Fibroblast of skin of right biceps (primary cell): ENCODE measurements at places on chromosomes 12 and 14.

DNA sequence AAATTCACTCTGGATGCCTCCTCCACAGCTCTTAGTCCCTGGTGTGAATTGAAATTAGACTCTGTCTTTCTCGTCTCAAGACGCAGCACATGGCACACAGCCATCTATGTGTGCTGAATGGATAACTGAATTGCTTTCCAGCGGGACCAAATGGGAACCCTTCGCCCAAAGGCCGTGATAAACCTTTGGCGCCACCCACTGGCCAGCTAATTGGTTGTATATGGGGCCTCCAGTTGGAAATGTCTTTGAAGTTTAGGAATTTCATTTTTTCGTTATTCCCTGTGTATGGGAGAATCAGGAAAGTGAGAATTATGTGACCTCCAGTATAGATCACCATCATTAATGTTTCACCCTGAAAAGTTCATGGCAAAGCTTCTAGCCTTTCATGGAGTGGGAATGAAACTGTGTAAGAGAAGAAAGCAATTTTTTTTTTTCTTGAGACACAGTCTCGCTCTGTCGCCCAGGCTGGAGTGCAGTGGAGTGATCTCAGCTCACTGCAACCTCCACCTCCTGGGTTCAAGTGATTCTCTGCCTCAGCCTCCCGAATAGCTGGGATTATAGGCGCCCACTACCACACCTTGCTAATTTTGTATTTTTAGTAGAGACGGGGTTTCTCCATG lies 9.8 kb upstream of the HSP90AA1 start:
- peak; percentile 79 for DNase-seq

DNA sequence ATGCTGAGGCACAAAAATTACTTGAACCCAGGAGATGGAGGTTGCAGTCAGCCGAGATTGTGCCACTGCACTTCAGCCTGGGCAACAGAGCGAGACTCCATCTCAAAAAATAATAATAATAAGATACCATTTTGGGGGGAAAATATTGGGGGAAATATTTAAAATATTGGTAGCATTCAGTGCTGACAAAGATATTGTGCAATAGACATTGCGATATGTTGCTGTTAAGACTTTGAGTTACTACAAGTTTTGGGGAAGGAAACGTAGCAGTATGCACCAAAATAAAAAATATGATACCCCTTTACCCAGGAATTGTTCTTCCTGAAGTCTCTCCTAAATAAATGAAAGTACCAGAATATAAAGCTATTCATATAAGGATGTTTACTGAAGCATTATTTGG lies 37.7 kb upstream of the MYBPC1 start:
- DNase-seq: no peak

GRCh38 chr12:67910360-67911274 lies 78.6 kb upstream of the IFNG-AS1 start:
- peak; percentile 99 for DNase-seq

DNA sequence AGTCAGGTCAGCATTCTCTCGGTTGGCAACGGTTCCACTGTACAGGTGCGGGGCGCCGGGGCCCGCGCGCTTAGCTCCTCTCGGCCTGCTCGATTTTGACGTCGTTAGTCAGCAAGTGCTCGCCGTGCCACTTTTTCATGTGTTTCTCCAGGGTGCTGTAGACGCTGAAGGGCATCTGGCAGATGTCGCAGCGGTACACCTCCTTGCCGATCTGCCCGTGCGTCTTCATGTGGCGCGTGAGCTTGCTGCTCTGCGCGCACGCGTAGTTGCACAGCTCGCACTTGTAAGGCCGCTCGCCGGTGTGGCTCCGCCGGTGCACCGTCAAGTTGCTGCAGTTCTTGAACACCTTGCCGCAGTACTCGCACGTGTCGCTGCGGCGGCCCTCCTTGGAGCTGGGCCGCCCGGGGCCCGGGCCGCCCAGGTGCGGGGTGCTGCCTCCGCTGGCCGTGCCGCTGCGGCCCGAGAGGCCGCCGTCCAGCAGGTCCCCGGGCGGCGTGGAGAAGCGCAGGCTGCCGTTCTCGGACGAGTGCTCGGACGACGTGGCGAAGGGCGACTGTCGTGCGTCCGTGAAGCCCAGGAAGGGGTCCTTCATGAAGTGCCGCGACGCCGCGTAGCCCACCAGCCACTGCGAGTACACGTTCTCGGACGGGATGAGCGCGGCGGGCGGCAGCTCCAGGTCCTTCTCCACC lies 97.8 kb downstream of the BCL11B start:
- DNase-seq: no peak

DNA sequence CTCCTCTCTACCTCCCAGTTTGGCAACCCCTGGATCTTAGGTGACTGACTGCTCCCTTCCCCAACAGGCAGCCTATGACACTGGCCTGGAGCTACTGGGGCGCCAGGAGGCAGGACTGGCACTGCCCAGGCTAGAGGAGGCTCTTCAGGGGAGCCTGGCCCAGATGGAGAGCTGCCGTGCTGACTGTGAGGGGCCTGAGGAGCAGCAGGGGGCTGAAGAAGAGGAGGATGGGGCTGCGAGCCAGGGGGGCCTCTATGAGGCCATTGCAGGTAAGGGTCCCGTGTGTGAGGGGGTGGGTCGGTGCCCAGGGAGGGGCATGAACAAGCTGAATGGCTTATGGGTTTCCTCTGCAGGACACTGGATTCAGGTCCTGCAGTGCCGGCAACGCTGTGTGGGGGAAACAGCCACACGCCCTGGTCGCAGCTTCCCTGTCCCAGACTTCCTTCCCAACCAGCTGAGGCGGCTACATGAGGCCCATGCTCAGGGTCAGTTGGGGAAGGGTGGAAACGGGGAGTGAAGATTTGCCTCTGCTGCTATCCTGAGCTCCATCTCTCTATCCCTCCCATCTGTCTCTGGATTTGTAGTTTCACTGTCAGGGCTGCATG lies 2.2 kb downstream of the P3H3 start:
- no peak for DNase-seq

- DNase-seq: peak; percentile 28
Measured at GRCh38 chr12:95582230-95583058, 31.2 kb upstream of the USP44 start.

DNA sequence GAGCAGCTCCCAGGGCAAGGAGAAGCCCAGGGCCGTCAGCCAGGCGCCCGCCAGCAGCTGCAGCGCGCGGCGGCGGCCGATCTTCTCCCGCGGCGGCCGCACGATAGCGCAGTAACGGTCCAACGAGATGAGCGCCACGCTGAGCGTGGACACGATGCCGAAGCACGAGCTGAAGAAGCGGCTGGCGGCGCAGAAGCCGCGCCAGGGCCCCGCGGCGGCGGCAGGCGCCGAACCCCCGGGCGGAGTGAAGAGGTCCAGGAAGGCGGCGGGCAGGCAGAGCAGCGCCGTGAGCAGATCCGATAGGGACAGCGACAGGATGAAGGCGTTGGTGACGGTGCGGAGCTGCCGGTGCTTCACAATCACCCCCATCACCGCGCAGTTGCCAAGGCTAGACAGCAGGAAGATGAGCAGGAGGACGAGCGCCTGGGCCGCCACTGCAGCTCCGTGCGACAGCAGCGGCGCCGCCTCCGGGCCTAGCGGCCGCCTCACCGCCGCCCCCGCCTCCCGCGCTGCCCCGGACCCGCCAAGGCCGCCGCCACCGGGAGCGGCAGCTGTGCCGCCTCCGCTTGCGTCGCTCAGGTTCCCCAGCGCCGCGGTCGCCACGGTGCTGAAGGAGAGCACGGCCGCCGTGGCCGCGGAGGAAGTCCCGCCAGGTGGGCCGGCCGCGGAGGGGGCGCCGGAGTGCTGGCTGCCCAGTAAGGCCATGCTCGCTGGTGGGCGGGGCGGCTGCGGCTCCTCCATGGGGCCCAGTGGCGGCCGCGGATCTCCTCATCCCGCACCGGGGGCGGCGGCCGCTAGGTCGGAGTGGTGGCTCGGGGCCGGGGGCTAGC lies 479 bp downstream of the GPR135 start:
- DNase-seq: peak; percentile 61

DNA sequence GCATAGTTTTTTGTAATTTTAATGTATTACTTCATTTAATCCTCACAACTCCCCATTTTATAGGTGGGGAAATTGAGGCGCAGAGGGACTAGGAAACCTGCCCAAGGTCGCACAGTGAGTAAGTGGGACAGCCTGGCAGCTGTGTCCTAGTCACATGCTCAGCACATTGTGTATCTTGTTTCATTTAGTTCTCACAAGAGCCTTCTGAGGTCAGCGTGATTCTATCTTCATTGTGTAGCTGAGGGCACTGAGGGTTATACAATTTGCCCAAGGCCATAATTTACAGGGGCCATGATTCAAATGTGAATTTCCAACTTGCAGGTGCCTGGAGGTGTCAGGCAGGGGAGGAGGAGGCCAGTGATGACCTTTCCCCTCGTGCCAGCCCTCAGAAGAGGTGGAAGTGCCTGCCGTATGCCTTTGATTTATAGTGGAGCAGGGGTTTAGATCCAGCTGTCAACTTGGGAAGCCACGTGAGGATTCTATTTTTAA lies 30.3 kb upstream of the SMOC1 start:
- no peak for DNase-seq

DNA sequence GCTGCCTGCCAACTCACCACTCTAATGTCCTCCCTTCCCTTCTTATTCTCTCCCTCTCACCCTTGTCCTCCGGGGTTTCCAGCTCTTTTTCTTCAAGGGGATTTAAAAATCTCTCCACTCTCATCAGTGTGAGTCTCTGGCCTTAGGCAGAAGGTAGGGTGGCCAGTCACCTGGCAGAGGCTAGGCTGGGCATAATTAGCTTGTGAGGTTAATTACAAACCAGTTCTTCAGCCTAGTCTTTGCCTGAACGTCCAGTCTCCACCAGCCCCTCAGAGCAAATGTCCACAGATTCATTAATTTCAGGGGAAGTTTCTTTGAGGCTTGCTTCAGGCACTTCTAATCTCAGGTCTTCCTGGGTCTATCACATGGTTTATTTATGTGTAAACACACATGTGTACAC lies 6.7 kb downstream of the KRT7 start:
- no peak for DNase-seq

- no peak for DNase-seq
Measured at GRCh38 chr12:53960187-53961024, 5.7 kb downstream of the HOXC12 start.

GRCh38 chr14:99258341-99258861 lies 13.6 kb downstream of the BCL11B start:
- no peak for DNase-seq

DNA sequence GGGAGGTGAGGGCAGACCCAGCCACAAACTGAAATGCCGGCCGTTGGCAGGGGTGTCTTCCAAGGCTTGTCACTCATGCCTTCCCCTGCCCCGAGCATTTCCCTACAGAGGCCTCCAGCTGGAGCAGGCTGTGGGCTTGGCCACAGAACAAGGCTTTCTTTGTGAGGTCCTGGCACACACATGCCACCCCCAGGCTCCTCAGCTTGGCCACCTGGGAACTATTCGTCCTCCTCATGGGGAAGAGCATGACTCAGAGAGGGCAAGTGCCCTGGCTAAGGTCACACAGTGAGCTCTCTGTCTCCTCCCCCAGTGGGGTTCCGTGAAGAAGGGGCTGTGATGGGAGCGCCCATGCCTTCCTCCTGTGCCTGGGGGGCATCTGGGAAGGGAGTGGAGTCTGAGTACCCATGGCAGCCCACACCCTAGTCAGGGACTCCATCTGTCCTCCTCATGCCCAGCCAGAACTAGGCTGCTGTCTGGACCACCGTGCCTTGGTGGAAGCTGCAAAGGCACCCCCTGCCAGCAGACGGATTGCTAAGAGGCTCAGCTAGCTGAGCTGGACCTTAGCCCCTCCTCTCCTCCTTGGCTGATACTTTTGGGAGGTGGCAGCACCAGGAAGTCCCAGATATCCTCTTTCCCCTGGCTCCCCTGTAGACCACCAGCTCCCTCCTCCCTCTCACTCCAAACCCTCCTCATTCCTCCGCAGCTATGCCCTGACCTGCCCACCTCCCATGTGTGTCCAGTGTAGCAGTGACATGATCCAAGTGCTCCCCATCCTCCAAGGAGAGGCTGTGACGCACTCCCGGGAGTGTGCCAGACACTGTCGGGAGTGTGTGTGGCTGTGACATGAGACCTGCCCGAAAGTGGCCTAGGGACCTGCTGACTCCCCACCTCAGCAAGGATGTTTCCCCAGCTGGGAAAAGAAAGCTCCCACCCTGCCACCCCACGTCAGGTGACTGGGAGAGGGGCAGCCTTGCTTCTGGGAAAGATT lies 21.4 kb downstream of the ABCB9 start:
- no peak for DNase-seq

DNA sequence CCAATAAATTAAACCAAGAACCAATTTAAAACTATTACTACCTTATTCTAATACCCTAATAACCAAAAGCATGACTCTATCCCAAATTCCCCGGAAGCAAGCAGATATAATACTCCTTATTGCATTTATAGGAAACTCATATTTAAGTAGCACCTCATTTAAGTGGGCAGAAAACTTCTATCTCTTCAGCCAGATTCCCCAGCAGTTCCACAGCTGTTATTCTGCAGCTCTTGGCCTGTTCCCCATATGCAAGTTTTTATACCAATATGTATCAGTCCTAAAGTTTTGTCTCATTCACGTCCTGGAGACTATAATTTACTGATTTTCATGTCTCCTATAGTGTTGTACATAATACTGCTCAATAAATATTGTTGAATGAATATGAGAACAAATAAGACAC lies 106.5 kb downstream of the MYRFL start:
- DNase-seq: no peak

- DNase-seq: peak; percentile 17
Measured at GRCh38 chr12:63302269-63302940, 151.4 kb upstream of the AVPR1A start.

DNA sequence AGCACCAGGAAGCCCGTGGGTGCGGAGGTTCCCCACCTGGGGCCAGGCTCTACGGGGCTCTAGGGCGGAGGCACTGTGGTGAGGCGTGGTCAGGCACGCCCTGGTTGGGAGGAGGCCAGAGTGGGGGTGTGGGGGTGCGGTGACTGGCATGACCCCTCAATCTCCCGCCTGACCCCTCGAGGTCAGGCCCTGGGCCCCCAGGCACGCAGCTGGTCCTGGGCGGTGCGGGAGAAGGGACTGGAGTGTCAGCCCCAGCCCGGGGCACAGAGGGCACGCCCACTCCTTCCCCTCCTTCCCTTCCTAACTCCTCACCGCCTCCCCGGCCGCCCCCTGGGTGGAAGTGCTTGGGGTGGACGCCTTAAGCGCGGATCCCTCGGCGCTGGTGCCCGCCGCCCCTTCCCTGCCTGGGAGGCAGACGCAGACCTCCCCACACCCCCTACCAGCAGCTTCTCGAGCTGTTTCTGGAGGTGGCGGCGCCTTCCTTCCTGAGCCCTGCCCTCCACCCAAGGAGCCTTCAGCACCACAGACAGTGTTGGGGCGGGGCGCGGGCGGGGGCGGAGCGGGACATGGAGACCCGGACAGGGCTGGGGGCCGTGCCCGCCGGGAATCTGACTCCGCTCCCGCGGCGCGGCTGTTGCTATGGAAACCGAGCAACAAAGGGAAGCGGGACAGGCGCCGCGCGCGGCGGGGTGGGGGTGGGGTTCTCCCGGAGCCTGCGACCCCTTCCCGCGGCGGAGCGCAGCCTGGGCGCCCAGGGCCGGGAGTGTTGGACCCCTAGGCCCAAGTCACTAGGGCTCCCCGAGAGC lies 741 bp upstream of the CRIP2 start:
- peak; percentile 86 for DNase-seq
